Inflammatory macrophage treated with lipopolysaccharide for 4 hours (primary cell): ENCODE measurements at places on chromosomes 2 and 18.
A peak's percentile ranks its signal among the peaks of the same experiment; 100 is the strongest.

GRCh38 chr2:7449298-7449697 is 532.1 kb downstream of the RNF144A start:
- DNase-seq, result no peak

DNA sequence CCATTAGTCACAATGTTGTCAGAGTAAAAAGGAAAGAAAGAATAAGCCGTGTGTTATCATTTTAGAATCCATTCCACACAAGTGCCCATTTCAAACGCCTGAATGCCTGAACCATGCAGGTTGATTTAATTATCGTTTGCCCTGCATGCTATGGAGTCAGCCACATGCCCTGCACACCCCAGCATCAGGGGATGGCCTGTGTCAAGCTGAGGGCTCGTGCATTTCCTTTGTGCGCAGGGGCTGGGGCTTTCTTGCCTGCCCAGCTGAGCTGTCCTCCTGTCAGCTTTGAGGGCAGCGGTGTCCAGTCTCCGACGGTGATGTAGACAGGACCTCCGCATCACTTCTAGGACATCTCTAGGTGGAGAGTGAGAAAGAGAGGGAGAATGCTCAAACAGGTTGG is 200.4 kb downstream of the TSN start:
- no peak for DNase-seq

DNA sequence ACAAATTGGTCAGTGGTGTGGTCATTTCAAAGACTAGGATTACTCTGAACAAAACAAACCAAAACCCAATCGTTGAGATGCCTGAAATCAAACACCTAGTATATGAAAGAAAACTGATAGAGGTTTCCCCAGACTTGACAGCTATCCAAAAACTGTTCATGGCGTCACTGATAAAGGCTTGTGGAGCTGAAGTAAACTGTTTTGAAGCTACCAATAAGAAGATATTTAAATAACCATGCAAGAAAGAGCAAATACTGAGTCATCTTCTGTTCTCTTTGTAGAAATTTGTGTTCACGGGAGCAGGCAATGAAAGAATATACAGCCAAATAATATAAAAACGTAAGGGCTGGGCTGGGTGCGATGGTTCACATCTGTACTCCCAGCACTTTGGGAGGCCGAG is 7.5 kb upstream of the COLEC11 start:
- no peak for DNase-seq

DNA sequence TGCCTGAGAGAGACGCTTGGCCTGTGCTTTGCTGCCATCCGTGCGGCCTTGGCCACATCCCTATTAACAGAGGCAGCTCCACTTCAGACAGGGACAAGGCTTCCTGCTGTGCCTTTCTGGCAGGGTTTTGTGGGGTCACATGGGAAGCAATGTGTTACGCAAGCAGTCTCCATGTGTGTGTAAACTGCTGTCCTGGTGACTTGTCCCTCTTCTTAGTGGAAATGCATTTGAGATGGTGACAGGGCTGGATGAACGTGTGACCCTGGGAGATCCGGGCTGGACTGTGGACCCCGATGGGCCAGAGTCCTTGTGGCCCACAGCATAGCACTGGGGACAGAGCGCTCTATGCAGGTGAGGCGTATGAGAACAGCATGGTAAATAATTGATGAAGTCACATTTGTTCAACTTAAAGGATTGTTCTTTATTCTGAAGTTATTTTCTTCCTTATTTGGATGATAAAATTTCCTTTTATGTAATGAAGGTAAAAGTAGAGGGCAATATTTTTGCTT is 23.2 kb downstream of the ASB1 start:
- DNase-seq, result peak; percentile 70

DNA sequence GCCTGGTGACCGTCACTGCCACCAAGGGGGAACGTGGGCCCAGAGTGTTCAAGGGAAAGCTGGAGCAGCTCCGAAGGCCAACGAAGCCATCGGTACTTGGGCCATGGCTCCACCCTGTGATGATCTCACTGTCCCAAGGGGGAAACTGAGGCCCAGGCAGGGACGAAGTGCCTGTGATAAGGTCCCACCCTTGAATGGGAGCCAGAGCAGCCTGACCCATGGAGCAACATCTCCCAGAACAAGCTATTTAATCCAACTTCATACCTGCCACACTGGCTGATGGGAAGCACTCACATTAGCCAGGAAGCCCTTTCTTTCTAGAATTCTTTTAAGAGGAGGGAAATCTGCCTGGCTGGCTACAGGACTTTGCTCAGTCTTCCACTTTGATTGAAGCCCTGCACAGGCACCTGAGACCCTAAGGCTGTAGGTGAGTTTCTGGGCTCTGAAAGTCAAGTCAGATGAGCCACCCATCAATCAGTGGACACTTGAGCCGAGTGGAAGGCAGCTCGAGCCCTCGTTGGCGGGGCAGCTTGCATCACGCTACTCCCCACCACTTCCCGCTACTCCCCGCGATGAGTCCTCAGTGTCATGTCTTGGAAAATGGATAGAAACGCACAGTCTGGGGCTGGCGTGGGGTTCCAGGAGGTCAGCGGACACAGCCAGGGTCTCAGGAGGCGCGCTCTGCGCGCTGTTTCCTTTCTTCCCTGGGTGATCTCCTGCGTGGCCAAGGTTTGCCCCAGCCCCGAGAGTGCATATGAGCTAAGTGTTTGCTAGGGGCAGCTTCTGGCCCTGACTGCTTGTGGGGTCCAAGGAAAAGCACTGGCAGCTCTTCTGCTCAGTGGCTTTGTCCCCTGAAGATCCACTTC is 2.5 kb upstream of the HS6ST1 start:
- DNase-seq, result no peak

DNA sequence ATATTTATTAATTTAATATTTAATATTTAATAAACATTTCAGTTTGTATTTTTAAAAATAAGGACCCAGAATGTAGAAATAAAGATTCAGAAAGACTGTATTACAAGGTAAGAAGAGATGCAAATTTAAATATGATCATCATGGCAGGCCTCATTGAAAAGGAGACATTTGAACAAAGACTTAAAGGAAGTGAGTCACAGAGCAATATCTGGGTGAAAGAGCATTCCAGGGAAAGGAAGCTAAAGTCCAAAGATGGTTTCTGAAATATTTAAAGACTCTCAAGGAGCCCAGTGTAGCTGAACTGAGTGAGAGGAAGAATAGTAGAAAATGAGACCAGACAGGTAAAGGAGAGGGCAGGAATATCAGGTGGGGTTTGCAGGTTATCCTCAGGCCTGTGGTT is 5.9 kb downstream of the SCYGR4 start:
- no peak for DNase-seq

DNA sequence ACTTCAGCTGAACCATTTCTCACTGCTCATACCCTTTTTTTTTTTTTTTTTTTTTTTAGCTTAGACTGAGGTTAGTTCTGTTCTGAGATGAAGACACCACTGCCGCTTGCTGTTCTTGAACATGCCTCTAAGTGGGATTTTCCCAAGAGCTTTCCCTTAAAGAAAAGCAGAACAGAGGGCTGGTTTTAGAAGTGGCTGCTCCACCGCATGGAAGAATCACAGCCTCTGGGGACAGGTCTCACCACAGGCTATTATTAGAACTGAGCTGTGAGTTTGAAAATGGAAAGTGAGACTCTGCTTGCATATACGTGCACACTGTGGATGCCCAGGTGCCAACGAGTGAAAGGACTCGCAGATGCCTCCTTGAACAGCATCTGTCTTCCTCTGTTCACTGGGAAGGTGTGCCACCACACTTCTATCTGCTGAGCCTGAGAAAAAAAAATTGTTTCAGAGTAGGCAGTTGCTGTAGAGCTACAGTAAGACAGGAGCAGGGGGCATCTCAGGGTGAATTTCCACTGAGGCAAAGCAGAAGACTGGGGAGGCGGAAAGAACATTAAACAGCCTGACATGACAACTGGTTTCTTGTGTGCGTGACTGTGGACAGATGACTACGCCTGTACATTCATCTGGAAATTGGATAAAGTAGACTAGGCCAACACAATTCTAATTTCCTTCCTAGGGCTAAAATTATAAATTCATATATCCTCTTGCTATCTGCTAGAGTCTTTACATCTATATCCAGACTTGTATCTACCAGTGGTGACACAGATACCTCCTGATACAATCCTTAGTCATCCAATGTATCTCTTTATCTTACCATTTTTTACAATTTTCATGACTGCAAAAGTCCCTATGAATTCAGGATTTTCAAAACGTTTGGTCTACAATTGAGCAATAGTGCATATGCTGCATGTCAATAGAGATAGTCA is 1045.7 kb upstream of the CELF4 start:
- DNase-seq, result no peak

- DNase-seq, result no peak
Observed at GRCh38 chr2:58650781-58651180, 409.7 kb upstream of the FANCL start.

DNA sequence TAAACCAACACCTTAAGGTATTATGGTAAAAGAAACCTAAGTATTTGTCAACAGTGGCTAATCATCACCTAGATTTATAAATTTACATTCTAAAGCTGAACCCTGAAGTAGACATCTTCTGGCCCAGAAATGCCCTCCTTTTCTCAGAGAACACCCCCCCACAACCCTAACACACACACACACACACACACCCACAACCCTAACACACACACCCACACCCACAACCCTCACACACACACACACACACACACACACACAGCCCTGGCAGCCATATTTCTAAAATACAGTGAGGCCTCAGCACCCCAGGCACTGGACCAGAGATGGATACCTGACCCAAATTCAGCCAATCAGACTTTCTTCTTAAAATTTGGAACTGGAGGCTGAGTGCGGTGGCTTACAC is 14.3 kb downstream of the SRBD1 start:
- DNase-seq, result no peak

DNA sequence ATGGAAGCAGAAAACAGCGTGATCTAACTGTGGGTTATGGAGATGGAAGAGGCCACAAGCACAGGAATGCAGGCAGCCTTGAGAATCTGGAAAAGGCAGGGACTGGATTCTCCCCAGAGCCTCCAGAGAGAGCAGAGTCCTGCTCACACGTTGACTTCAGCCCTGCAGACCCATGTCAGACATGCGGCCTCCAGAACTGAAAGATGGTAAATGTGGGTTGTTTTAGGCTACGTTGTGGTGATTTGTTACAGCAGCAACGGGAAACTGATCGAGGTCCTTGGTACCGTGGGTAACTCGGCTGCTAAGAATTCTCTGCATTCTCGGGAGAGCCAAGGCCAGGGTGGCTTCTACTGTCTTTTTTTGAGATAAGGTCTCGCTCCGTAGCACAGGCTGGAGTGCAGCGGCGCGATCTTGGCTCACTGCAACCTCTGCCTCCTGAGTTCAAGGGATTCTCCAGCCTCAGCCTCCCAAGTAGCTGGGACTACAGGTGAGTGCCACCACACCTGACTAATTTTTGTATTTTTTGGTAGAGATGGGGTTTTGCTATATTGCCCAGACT is 97.1 kb downstream of the ACKR3 start:
- DNase-seq, result no peak

DNA sequence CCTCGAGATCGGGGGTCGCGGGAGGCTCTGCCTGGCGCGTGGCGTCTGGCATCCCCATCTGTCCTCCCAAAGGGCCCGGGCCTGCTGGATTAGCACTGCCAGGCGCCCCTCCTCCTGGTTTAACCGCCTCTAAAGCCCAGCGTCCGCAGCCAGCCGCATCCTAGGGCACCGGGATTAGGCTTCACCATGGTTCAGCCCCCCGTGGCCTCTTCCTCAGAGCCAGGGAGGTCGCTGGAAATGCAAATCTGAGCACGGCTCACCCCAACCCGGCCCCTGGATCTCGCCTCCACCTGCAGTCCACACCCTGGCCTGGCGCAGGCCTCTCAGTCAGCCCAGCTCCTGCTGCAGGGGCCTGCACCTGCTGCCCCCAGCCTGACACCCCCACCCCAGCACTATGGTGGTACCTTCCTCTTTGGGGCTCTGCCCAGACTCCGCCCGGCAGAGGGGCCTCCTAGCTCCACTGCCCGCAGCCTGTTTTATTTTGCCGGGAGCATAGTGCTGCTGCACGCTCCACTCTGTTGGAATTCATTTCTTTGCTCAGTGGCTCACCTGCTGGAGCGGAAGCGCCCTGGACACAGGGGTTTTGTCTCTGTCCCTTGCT is 13.2 kb downstream of the PRELID3A start:
- no peak for DNase-seq

GRCh38 chr2:43309935-43310334 is 83.5 kb upstream of the ZFP36L2 start:
- DNase-seq, result no peak

DNA sequence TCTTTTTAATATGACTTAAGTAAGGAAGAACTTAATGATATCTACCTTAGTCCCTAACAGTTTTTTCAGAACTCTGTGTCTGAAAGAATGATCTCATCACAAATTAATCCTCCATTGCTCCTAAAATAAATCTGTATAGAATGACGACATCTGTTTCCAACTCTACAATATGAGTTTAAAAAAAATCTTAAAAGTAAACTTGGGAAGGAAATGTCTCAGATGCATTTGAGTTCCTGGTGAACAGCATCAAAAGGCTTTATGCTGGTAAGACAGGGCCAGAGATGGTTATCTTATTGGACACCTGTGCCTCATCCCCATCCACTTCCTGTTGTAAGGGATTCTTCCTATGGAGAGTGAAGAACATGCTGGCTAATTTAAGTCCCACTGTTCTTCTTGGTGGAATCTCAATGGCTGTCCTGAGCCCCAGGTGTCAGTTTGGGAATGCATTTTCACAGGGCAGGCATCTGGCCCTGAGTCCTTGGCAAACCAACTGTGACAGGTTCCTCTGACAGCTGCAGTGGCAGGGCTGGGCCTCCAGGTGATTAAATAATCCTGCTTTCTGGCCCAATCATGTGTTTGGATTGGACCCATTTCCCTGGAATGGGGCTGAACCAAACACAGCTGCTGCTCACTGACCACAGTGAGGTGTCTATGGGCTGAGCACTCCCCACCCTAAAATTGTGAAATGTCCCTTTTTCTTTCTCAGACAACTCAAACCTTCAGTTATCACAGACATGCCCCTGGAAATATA is 12.9 kb upstream of the NCKAP5 start:
- DNase-seq, result no peak

DNA sequence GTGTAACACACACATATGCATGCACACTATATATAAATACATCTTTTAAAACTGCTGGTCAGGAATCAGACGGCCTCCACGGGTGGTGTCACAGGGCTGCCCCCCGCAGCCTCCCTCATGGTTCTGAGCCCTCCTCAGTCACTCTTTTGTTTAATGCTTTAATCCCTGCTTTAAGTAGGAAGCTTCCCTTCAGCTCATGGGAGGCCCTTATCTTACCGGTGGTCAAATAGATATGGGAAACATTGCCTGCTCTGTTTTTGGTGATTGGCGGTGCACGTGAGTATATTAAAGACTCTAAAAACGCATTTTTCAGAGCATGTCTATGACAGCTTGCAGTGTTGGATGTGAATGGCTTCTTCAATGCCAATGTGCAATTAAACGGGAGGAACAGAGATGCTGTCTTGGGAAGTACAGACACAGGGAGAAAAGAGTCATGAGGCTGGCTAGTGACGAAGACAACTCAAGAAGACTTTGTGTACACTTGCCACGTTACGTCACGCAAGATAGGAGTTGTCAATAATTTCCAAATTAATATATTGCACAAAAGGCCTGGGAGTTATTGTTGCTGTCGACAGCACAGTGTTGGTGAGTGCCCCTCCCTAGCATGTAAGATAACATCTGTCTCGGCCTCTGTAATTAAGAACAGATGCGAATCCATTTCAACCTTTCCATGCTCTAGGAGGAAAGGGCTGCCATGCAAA is 23.3 kb downstream of the GNLY start:
- DNase-seq, result no peak

- DNase-seq, result no peak
Observed at GRCh38 chr2:14232217-14232616, 400.3 kb upstream of the LRATD1 start.
